ENCODE measurements at places on chromosomes 2 and 18.

DNA sequence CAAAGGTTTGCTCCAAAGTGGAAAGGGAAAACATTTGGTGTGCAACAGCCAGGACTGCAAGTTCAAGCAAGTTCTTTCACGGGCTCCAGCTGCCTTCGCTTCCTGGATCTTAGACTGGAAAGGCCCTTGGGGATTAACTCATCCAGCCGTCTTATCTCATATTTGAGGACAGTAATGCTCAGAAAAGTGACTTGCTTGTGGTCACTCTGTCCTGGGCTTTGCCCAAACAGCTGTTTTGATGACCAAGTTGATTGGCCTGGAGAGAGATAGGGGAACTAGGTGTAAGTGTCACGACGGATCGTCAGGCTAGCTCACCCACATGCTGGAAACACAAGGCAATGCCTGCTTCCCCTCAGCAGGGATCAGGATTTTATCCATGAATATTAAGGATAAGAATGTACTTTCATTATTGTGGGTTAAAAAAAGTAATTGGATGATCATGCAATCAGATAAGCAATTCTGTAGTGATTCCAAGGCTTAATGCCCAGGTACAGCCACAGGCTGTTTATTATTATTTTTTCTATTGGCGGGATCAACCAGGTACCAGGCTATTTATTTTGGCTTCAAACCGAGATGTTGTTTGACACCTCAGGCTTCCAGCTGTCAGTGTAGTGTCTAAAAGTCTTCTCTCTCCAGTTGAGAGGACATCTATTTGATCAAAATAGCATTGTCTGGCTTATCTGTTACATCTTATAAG, 162.5 kb upstream of the EPAS1 start:
- DNase-seq = no peak

- DNase-seq = no peak
Measured at GRCh38 chr2:201820383-201821007, 14.2 kb downstream of the CDK15 start.

- DNase-seq = no peak
Measured at GRCh38 chr2:235577404-235578330, 83.8 kb downstream of the AGAP1 start.

DNA sequence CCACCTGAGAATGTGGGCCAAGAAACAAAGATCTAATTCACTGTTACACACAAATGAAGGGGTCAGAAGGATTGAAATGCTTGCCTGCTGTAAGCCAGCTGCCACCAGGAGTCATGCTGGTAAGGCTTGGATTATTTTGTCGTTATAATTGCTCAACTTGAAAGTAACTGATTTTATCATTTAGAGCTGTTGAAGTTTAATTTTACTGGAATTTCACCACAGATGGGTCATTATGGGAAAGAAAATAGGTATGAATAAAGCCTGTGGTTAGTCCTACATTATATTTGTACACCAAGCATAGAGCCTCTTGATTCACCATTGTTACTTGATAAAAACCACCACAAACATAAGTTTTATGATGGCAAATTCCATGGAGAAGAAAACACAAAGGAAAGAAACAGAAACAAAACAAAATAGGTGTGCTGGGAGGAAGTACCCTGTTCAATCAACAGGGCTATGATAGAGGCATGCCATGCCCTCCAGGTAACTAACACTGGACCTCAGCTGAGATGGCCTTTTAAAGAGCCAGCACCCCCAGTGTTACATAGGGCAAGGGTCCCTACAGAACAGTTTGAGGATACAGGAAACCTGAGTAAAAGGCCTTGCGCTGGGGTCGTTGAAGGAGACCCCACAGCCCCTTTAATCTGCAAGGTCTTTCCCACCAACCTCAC, 3.0 kb downstream of the CLEC4F start:
- DNase-seq = no peak

- no peak for DNase-seq
Measured at GRCh38 chr18:43279015-43279744, 1.9 kb upstream of the SYT4 start.

GRCh38 chr2:216717491-216717901, 22.1 kb upstream of the IGFBP5 start:
- no peak for DNase-seq

DNA sequence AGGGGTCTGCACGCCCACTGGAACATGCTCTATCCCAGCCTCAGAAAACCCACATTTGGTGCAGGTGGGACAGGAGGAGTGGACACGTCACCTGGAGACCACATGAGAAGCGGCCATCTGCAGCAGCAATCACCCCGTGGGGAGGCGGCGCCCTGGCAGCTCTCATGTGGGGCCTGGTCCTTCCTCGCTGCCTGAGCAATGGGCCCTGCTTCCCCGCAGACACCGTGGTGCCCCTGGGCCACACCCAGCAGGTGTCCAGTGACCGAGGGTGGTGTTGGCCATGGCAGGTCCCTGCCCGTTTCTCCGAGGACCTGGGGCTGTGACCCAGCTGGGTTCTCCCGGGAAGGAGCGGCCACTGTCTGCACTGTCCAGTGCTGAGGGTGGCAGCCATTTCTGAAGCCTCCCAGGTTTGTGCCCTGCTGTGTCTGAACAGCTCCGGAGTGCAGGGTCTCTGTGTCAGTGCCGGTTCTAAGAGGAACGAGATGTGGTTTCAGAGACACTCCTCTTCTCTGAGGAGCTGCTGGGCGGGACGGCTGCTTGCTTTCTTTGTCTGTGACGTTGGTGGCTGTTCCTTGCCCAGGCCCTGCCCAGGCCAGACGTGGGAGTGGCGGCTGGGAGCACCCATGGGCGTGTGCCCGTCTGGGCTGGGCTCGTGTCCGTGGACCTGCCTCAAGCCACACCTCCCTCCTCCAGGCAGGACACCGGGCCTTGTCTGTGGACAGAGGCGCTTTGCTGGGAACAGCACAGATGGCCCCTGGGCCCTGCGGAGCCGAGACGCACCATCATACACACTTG, 44.8 kb downstream of the NFATC1 start:
- no peak for DNase-seq

DNA sequence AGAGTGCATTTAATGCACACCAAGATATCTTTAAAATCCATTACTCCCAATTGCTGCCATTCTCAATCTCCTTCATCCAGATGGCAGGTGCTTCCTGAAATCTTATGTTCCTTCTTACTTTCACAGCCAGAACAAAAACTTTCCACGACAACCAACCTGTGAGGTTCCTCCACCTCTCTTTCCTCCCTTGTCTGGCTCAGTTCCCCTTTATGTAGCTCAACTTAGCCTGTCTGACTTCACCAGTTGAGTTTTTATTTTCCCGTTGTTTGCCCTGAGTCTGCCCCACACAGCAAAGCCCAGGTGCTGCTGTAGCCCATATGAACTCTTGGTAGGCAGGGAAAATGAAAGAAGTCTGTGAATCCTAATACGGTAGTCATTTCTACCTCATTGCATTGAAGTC, 112.5 kb downstream of the MREG start:
- no peak for DNase-seq

DNA sequence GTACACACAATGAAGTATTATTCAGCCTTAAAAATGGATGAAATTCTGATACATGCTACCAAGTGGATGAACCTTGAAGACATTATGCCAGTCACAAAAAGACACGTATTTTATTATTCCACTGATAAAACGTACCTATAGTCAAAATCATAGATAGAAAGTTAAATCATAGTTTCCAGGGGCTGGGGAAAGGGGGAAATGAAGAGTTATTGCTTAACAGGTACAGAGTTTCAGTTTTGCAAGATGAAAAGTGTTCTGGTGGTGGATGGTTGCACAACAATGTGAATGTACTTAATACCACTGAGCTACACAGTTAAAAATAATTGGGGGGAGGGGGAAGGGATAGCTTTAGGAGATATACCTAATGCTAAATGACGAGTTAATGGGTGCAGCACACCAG, 279.0 kb upstream of the STON1 start:
- no peak for DNase-seq

- no peak for DNase-seq
Measured at GRCh38 chr2:101776172-101777043, 78.9 kb downstream of the MAP4K4 start.

DNA sequence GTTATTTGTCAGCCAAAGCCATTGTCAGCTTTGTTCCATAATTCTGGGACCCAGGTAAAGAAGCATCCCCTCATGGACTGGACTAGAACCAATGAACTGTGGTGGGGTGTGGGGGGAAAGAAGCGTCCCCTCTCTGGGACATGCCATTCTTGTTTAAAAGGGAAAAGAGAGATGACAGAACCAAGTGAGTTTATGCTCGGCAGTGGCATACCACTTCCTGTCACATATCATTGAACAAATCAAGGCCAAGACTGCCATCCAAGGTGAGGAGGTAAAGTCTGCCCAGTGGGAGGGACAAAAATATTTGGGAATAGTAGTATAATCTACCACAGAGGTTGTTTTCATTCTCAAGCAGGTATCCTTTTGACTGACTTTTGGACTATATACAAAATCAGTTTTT, 4.7 kb upstream of the GLS start:
- DNase-seq = no peak

DNA sequence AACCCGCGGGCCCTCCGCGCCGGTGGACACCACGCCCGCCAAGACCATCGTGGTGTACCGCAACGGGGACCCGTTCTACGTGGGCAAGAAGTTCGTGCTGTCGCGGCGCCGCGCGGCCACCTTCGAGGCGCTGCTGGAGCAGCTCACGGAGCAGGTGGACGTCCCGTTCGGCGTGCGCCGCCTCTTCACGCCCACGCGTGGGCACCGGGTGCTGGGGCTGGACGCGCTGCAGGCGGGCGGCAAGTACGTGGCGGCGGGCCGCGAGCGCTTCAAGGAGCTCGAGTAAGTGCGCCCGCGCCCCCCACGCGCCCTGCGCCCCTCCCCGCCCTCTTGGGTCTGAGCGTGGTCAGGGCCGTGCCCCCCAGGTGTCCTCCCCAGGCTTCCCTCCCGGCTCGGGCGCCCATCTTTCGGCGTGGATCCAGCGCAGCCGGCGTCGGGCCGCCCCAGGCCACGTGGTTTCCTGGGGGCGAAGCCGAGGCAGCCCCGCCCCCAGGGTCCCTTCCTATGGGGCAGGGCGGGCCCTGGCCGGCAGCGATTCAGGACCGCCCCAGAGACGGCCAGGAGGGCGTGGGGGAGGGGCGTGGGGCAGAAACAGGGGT, 481 bp downstream of the DCDC2C start:
- no peak for DNase-seq

- DNase-seq = no peak
Measured at GRCh38 chr2:8437228-8437948, 244.5 kb upstream of the ID2 start.

GRCh38 chr2:43059183-43059897, 167.1 kb downstream of the ZFP36L2 start:
- peak; percentile 25 for DNase-seq

DNA sequence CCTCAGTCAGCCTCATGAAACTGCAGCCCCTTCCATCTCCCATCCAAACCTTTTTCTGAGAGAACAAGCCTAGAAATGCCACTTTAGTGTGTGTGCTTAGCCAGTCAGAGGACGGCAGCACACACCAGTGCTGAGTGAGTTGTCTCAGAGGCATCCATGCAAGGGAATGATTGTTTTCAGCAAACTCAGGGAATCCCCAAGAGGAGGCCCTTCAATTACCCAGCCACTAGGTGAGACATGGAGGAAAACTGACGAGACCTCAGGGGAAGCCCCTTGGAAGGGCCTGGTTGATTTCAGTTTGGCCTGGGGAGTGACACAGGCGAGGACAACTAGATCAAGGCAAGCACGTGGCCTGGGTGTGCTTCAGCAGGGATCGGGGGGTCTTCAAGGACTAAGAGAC, 49.7 kb downstream of the APOB start:
- DNase-seq = no peak

Data from immature natural killer cell (primary cell).